ENCODE measurements at places on chromosomes 2 and 18.
A peak's percentile ranks its signal among the peaks of the same experiment; 100 is the strongest.

GRCh38 chr2:211846036-211846400 is 692.6 kb downstream of the ERBB4 start:
- DNase-seq: no peak

DNA sequence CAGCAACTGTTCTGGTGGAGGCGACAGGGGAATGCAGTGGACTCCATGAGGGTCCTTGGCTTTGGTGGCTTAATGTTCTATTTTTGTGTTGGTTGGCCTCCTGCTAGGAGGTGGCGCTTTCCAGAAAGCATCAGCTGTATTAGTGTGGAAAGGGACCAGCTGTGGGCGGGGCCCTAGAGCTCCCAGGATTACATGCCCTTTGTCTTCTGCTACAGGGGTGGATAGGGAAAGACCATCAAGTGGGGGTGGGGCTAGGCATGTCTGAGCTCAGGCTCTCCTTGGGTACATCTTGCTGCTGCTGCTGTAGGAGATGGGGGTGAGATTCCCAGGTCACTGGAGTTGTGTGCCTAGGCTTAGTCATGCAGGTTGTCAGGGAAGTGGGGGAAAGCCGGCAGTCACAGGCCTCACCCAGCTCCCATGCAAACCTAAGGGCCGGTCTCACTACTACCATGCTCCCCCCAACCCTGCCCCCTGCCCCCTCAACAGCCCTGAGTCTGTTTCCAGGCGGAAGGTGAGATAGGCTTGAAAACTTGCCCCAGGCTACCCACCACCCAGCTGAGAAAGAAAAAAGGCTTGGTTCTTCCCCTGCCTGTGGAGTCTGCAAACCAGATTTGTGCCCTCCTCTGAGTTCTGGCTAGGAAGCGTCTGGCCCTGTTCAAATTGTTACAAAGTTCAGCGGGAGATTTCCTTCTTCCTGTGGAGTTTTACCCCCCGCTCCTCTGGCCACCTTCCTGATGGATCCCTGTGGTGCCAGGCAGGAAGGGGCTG is 141.3 kb upstream of the LYPD1 start:
- no peak for DNase-seq

DNA sequence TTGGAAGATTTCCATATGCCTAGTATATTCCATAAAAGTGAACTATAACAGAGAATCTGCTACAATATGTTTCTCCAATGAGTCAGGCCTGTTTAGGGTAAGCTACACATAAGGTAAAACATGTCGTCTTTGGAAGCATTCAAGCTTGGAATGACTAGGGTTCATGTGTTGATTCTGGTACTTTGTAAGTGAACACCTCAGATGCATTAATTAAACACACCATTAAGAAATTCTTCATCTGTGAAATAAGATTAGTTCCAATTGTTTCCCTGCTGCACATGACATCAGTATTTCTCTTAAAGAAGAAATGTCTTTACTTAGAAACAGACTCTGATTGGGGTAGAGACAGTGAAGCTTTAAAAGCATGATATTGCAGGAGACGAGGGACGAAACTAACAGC is 461.1 kb upstream of the NXPH2 start:
- DNase-seq: no peak

DNA sequence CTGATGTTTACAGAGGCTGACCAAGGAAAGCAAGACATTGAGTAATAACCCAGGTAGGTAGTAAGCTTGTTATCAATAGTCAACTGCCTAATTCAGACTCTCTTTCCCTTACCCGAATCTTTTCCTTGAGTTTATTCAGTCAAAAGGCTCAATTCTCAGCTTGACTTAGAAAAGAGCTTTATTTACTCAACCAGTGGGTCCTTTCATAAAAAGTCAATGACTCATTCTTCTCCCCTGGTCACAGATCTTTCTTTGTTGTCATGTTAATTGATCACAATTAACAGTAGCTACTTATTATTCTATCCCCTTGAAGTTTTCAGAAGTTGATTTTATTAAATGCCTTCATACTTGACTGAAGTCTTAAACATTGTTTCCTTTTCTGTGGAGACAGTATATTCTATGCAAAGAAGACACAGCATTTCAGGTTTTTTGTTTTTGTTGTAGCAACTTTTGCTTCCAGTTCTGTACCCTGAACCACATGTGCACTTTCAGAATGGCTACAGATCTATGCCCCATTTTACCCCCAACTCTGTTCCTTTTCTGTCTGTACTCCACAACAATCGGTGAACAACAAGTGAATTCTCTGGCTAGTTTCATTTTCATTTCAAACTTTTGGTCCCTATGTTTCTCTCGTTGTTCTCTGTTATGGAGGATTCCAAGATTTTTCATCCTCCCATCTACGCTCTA is 428.3 kb downstream of the NCKAP5 start:
- peak; percentile 47 for DNase-seq

GRCh38 chr2:144516981-144517865 is 2.7 kb downstream of the ZEB2 start:
- DNase-seq: no peak
